ENCODE measurements at places on chromosomes 12 and 14. TPM values are rescaled to one million over a fixed set of nuclear protein-coding genes. Genes with fewer than 3 reads are reported as not detected.

KLRD1 gene
- total RNA-seq, result 1.5 TPM

TMEM233 gene
- total RNA-seq, result 0.25 TPM

RFX4 gene
- not detected for total RNA-seq

MYO1H gene
- total RNA-seq, result 0.52 TPM

TTC6 gene
- total RNA-seq, result not detected

NFE2 gene
- total RNA-seq, result 0.74 TPM

HRK gene
- 0.20 TPM for total RNA-seq

PLEKHD1 gene
- total RNA-seq, result 0.37 TPM

PRORP gene
- total RNA-seq, result 17.0 TPM

NUDT14 gene
- total RNA-seq, result 34.7 TPM

AGAP2 gene
- 7.5 TPM for total RNA-seq

TSPAN11 gene
- total RNA-seq, result 2.6 TPM

TAPBPL gene
- total RNA-seq, result 13.1 TPM

MMP19 gene
- 2.1 TPM for total RNA-seq

P2RX7 gene
- 1.9 TPM for total RNA-seq

TXNRD1 gene
- 88.0 TPM for total RNA-seq

KRT5 gene
- 1.1 TPM for total RNA-seq

C14orf39 gene
- not detected for total RNA-seq

GPR68 gene
- total RNA-seq, result 0.35 TPM

KRT2 gene
- total RNA-seq, result not detected

SYT1 gene
- total RNA-seq, result 0.17 TPM

GNB3 gene
- 5.4 TPM for total RNA-seq

WIF1 gene
- total RNA-seq, result not detected

NKX2-1 gene
- not detected for total RNA-seq

IGF1 gene
- 6.4 TPM for total RNA-seq

ITGB7 gene
- total RNA-seq, result 1.3 TPM

TARBP2 gene
- total RNA-seq, result 10.1 TPM

NINJ2 gene
- 5.3 TPM for total RNA-seq

GALNT16 gene
- total RNA-seq, result 101 TPM

CELA1 gene
- total RNA-seq, result not detected

KCNK13 gene
- 4.5 TPM for total RNA-seq

PTPRR gene
- total RNA-seq, result 0.55 TPM

EIF2S3B gene
- not detected for total RNA-seq

LRFN5 gene
- 0.37 TPM for total RNA-seq

ASIC1 gene
- 0.99 TPM for total RNA-seq

TBC1D30 gene
- 0.47 TPM for total RNA-seq

FAM161B gene
- 3.8 TPM for total RNA-seq

ASB2 gene
- 268 TPM for total RNA-seq

EFS gene
- total RNA-seq, result 3.3 TPM

TSPAN19 gene
- total RNA-seq, result not detected

CD4 gene
- 8.4 TPM for total RNA-seq

GLT8D2 gene
- 6.0 TPM for total RNA-seq

TMTC1 gene
- 37.1 TPM for total RNA-seq

RIMBP2 gene
- 0.40 TPM for total RNA-seq

ATG2B gene
- total RNA-seq, result 11.5 TPM

SEL1L gene
- total RNA-seq, result 55.1 TPM

SERPINA3 gene
- 63.5 TPM for total RNA-seq

CCDC198 gene
- total RNA-seq, result not detected

SMIM41 gene
- total RNA-seq, result not detected

SSTR1 gene
- 0.37 TPM for total RNA-seq

LYZ gene
- total RNA-seq, result 51.1 TPM

SNRPF gene
- 11.4 TPM for total RNA-seq
